ENCODE measurements at places on chromosomes 3 and 15.

DNA sequence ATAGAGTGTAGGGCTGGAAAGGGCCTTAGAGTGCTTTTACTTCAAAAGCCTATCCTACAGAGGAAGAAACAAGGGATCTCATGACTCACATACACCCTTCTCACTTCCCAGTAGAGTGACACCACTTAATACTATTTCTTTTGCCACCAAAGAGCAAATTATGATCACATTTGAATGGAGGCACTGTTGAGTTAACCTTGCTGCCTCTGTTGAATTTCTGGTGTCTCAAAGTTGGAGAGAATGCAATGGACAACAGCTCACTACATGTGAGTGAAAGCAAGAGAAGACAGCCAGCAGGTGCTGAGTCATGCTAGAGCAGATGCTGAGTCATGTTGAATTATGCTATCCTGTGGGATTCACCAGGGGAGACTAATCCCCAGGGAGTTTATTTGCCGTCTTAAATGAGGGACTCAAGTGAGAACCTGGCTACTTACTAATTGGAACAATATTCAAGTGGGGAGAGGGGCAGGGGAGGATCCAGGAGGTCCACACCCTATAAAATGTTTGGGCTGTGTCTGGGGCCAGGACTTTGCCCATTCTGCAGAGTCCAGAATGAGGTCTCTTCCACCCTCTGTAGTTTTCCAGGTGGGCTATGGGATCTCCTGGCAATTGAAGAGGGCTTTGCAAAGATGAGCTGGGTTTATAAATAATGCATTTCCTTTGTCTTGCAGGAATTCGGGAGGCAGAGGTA is 35.8 kb downstream of the ST8SIA2 start:
- DNase-seq = peak; percentile 20

DNA sequence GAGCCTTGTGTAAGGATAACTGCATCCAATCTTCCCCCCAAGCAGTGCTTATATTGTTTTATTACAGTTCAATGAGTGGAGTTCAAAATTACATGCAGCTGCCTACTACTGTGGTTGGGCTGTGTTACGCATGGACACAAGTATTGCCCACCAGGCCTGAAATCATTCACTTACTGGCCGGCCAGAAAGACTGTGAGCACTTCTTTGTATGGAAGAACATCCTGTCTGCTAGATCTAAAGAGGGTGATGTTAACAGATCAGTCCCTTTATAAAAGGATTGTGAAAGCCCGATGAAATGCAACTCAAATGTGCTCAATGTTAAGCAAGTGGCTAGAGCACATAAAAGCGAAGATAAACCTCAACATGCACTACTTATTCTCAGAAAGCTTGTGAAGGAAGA is 132.5 kb downstream of the FOXP1 start:
- DNase-seq = no peak

- peak; percentile 32 for DNase-seq
Observed at GRCh38 chr15:67290319-67290718, 35.7 kb downstream of the IQCH start.

GRCh38 chr3:133506215-133506901 is 67.1 kb upstream of the CDV3 start:
- DNase-seq = no peak

DNA sequence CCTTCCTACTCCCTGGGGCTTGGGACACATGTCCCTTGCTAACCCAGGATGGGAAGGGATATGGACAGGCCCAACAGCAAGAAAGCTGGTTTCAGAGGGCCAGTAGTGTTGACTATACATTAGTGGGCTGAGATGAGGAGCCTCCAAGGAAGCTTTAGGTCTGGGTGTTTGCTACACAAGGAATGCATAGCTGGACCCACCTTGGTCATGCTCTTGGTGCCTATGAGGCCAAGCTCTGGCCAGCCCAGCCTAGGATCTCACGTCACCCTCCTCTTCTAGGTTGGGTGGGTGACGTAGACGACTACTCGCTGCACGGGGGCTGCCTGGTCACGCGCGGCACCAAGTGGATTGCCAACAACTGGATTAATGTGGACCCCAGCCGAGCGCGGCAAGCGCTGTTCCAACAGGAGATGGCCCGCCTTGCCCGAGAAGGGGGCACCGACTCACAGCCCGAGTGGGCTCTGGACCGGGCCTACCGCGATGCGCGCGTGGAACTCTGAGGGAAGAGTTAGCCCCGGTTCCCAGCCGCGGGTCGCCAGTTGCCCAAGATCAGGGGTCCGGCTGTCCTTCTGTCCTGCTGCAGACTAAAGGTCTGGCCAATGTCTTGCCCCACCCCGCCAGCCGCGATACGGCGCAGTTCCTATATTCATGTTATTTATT is 653 bp upstream of the WDR6 start:
- peak; percentile 63 for DNase-seq

GRCh38 chr3:115099134-115099985 is 47.7 kb downstream of the ZBTB20 start:
- DNase-seq = peak; percentile 10

GRCh38 chr15:23912191-23912590 is 225.1 kb upstream of the NDN start:
- no peak for DNase-seq

GRCh38 chr3:100141586-100141985 is 27.3 kb upstream of the FILIP1L start:
- no peak for DNase-seq

- peak; percentile 1 for DNase-seq
Observed at GRCh38 chr3:28575100-28575745, 226.6 kb upstream of the AZI2 start.
